Vagina (tissue), 2 donors: ENCODE measurements at places on chromosomes 4 and X. TPM values are rescaled to one million over a fixed set of nuclear protein-coding genes. Genes with fewer than 3 reads are reported as not detected.

DNA sequence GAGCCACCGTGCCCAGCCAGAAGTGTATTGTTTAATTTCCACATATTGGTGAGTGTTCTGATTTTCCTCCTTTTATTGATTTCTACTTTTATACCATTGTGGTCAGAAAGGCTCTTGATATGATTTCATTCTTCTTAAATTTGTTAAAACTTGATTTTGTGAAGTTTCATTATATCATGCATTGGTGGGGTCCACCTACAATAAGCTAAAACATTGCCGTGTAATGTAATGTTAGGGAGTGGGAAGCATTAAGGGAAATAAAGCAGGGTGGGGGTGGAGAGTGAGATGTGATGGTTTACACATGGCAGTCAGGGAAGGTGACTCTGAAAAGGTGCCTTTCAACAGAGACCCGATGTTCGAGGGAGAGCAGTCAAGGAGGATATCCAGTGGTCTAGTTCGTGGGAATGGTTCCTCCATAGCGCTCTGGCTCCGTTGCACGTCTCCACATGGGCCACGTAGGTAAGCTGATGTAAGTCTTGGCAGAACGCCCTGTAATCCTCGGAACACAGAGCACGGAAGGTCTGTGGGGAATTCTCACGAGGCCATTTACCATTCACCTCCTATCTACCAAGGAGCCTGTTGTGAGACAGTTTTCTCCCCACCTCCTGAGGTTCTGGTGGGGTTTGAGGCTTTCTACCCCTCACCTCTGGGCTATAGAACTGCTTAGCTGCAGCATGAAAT is 7.7 kb upstream of the WDR13 start:
- no peak for DNase-seq

DNA sequence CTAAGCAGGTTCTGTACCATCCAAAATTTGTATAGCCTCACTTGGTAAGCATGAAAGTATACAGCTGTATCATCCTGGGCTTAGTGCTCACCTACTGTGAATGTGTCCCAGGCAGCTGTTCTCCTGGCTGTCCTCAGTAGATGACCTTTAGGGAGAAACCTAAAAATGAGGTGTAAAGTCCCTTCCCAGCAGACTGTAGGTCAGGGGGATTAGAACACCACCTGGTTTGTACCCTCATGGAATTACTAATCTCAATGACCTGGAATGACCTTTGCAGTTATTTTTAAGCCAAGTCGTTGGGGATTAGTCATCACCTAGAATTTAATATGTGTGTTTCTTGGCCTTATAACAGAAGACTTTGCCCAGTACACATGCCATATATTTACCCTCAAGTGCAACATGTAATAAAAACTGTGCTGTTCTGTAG is 39.1 kb upstream of the MBTPS2 start:
- DNase-seq: no peak

- DNase-seq: no peak
Observed at GRCh38 chr4:17327591-17327990, 184.3 kb downstream of the QDPR start.

- DNase-seq: no peak
Observed at GRCh38 chr4:123093236-123093635, 170.8 kb upstream of the NUDT6 start.

Gene SERPINA7
- total RNA-seq: not detected

DNA sequence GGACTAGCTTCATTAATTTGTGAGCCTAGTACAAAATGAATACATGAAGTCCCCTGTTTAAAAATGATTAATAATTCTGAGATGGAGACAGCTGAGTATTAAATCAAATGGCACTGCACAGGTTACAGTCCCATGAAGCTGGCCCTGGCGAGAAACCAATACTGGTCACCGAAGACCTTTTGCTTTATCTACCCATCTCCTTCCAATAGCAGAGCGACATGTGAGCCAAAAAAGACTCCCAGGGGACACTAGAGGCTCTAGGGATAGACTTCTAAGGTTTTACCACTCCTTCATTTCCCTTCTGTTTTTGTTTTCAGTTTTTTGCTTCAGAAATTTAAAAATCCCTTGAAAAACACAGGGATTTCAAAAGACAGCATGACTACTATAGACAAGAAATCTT is 97.0 kb upstream of the CCSER1 start:
- no peak for DNase-seq

Gene SLC16A2
- total RNA-seq: 6.9 TPM

DNA sequence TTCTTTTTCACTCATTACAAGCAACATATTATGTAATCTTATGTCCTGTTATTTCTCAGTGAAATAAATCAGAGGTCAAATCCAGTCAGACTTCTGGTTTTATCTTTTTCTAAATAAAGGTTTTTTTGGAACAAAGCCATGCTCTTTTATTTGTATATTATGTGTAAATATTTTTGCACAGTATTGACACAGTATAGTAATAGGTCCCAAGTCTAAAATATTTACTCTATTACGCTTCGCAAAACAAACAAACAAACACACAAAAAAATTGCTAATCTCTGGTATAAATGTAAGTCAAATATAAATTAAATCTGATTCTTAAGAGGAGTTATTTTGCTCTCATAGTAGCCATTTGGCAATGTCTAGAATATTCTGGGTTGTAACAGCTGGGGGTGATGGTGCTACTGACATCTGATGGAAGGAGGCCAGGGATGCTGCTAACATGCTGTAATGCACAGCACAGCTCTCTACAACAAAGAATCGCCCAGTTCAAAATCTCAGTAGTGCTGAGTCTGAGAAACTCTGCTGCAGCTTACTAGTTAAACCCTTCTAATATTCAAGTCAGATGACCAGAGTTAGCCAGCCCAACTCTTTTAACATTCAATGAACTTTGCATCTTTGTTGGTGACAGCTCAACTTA is 602.1 kb downstream of the RAB28 start:
- DNase-seq: no peak

- DNase-seq: no peak
Observed at GRCh38 chrX:100405424-100405823, 4.6 kb downstream of the PCDH19 start.

GRCh38 chr4:142168181-142168580 is 531.8 kb downstream of the IL15 start:
- DNase-seq: no peak

GRCh38 chr4:52744588-52744987 is 6.6 kb downstream of the ERVMER34-1 start:
- no peak for DNase-seq

Gene UGT2A3
- total RNA-seq: not detected

GRCh38 chrX:20320461-20321159 is 53.9 kb upstream of the RPS6KA3 start:
- no peak for DNase-seq

Gene GDPD2
- not detected for total RNA-seq

DNA sequence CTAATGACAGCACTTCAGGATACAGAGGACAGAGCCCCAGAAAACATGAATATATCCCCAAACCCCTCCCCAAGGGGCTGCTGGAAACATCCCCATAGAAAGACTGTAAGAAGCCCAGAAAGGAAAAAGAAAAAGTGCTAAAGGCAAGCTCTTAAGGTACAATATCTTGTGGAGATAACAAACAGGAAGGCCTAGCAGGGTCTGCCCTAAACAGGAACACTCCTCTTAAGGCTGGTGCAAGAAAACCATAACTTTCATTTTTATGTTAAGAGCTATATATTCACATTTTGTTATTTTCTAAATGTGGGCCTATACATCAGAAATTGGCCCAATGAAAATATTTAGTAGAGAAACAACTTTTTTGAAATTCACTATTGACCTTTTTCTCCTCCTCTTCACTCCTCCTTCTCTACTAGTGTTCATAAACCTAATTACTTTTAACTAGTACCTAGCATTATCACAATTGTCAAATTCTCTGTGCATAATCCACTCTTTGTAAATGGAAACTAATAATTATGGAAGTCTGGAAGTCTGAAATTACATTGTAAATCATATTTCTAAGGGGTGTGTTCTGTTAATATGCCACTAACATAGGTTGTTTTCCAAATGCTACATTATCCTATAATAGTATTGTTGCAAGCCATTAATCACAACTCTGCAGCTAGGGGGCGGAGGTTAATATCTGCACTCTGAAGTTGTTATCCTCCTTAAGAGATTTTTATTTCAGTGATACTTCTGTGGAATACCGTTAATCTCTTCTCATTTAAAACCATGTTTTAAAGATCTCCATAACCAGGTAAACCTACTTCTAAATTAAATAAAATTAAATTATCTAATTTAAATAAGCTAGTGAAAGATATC is 59.8 kb downstream of the CASK start:
- DNase-seq: no peak

GRCh38 chrX:129783291-129783713 is 3.6 kb downstream of the SASH3 start:
- DNase-seq: no peak

DNA sequence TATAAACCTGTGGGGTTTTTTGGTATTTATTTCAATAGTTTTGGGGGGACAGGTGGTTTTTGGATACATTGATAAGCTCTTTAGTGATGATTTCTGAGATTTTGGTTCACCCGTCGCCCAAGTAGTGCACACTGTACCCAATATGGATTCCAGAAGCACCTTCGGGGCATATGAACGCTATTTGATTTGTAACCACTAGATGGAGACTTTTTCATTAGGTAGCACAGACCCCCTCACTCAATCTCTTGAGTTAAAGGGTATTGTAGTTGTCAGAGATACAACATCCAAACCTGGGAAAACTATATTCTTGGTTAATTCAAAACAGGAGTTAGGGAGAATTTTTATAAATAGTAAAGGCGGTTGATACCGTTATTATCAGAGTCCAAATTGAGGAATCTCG is 79.8 kb downstream of the SPANXN3 start:
- DNase-seq: no peak
